CD4-positive, alpha-beta T cell (primary cell): ENCODE measurements at places on chromosomes 2 and 18.

DNA sequence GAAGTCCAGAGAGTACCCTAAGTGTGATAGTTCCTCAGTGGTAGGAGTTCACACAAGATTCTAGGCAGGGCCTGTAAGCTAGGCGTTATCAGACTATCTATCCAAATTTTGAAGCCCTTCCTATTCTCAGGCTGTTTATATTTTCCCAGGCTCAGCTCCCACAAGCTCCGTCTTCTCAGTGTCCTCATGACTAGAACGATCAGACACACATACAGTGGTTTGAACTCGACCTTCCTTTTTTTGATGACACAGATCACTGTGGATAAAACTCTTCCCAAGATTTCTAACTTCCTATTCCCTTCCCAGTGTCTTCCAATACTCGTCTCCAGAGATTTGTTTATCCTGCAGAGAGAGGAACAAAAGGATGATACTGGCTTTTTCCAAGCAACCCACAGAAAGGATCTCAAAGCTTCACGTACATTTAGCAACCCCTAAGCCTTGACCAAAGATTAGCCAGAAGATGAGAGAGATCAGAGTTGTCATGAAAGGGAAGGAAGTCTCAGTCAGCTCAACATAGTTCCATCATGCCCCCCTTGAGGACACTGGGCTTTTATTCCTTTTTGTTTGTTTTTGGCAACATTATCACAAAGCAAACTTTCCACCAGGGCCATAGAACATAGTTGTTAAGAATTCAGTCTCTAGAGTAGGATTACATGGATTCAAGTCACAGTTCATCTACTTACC, 42.3 kb upstream of the DOK6 start:
- DNase-seq: no peak

- no peak for DNase-seq
These were observed 35.7 kb upstream of the NEMP2 start for GRCh38 chr2:190569994-190570755.

DNA sequence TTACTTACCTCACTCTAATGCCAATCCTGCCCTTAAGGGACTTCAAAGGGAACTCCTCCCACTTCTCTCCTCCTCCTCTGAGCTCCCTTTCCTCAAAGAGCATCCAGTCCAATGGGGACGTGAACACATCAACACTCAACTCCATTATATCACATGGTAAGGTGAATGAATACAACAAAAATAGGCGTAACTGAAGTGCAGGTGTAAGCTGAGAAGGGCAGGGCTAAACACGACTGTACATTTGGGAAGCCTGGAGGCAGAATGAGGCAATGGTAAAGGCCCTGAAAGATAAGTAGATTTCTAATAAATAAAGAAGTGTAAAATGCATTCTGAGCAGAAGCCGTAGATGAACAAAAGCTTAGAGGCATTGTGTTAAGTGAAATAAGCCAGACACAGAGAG, 226.1 kb upstream of the TRIB2 start:
- DNase-seq: no peak

GRCh38 chr2:215635071-215635787, 199.4 kb upstream of the FN1 start:
- DNase-seq: no peak
